Stimulated activated CD8-positive, alpha-beta memory T cell treated with anti-CD3 and anti-CD28 coated beads, Interleukin-15, amount 100 ng/mL, for 1 hour (primary cell): ENCODE measurements at places on chromosomes 13 and 19.

DNA sequence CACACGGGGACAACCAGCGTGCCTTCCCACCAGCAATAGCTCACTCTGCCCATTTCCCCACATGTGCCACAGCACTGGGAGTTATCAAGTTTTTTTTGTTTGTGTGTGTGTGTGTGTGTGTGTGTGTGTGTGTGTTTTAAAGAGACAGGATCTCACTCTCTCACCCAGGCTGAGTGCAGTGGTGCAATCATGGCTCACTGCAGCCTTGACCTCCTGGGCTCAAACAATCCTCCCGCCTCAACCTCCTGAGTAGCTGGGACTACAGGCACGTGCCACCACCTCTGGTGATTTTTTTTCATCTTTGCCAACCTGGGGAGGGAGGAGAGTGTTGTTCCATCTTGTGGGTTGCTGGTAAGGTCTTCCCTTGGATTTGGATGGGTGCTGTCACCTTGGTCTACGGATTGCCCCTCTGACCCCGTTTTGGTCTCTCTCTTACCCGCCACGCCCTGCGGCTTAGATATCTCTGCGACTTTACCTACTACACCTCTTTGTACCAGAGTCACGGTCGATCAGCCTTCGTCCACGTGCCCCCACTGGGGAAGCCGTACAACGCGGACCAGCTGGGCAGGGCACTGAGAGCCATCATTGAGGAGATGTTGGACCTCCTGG lies 22.6 kb downstream of the PGPEP1 start:
- no peak for DNase-seq

- DNase-seq = no peak
Observed at GRCh38 chr19:32606289-32606688, 25.3 kb downstream of the PDCD5 start.

- DNase-seq = no peak
Observed at GRCh38 chr19:37953171-37953917, 46.3 kb downstream of the SIPA1L3 start.

GRCh38 chr13:71460211-71460610 lies 406.8 kb downstream of the DACH1 start:
- no peak for DNase-seq

DNA sequence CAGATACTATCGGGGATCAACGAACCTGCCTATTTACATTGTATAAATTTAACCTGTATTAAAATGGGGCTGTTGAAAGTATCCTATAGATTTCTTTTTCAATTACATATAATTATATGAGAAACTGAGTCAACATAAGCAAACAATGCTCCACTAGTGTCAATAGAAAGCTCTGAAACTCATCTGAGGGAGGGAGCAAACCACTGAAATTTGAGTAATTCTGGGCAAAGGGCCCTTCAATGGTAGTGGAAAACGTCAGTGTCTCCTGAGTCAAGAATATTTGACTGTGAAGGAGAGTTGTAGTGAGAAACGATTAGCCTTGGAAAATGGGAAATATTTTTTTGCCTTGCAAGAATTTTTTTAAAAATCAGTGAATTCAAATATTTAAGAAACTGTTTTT lies 17.6 kb upstream of the VN1R4 start:
- no peak for DNase-seq

DNA sequence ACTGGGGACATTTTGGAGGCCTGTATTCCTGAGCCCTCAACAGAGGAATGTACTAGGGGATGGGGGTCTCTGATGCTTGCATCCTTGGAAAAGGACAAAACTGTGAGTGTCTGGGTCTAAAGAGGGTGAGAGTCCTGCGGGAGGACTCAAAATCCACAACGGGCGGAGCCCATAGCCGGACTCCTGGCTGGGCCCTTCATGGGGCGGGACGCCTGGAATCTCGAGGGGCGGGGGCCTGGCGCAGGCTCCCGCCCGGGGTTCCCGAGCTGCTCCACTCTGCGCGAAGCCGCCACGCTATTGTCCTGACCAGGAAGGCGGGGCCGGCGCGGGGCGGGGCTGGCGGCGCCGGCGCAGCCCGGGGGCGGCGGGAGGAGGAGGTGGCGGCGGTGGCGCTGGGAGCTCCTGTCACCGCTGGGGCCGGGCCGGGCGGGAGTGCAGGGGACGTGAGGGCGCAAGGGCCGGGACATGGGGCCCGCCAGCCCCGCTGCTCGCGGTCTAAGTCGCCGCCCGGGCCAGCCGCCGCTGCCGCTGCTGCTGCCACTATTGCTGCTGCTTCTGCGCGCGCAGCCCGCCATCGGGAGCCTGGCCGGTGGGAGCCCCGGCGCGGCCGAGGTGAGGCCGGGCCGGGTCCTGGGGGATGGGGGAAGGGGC lies at the start of gene APLP1:
Gene APLP1, plus strand, starts transcription at position 403 of the 651 bp plus-strand sequence. Its CDS starts 63 bp downstream, at position 466.
- DNase-seq = no peak

GRCh38 chr13:48748681-48749080 lies 95.0 kb downstream of the CYSLTR2 start:
- DNase-seq = no peak

- DNase-seq = no peak
Observed at GRCh38 chr19:47230921-47231214, at the start of gene BBC3. TSS of gene BBC3 (minus strand) at chr19:47231199. CDS start at chr19:47228431, 2,768 bp downstream.

- no peak for DNase-seq
Observed at GRCh38 chr19:9848060-9848459, 12.9 kb downstream of the PIN1 start.

GRCh38 chr19:16462757-16463250 lies 9.0 kb downstream of the EPS15L1 start:
- no peak for DNase-seq

GRCh38 chr13:42964761-42965161 lies 27.3 kb downstream of the EPSTI1 start:
- DNase-seq = no peak

- DNase-seq = no peak
Observed at GRCh38 chr13:24900507-24900906, 136.5 kb downstream of the RNF17 start.

DNA sequence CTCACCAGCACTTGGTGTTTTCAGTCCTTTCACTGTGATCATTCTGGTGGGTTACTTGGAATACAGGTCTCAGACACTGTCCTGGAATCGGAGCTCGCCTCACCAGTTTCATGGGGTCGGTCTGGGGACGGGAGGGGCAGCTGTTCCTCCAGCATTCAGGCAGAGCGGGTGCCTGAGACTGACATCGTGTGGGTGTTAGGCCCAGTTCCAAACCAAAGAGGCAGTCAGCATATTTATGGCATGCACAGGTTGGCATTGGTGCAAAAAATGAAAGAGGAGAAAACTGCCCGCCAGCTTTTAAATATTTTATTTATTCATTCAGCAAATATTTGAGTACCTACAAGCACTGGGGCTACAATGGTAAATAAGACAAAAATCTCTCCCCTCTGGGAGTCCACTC lies 20.1 kb downstream of the PLEKHF1 start:
- DNase-seq = no peak

- DNase-seq = no peak
Observed at GRCh38 chr13:98492335-98493041, 84.4 kb downstream of the STK24 start.

GRCh38 chr19:45782820-45783785 lies 813 bp upstream of the DMPK start:
- no peak for DNase-seq

- DNase-seq = peak; percentile 5
Observed at GRCh38 chr19:19817357-19817756, 4.2 kb downstream of the ZNF506 start.

GRCh38 chr19:3135961-3136683 lies at the start of gene GNA15:
TSS of gene GNA15 (plus strand) at chr19:3136033. CDS start at chr19:3136451, 418 bp downstream.
- DNase-seq = no peak

- DNase-seq = peak; percentile 1
Observed at GRCh38 chr19:5480427-5480836, 25.2 kb downstream of the ZNRF4 start.

DNA sequence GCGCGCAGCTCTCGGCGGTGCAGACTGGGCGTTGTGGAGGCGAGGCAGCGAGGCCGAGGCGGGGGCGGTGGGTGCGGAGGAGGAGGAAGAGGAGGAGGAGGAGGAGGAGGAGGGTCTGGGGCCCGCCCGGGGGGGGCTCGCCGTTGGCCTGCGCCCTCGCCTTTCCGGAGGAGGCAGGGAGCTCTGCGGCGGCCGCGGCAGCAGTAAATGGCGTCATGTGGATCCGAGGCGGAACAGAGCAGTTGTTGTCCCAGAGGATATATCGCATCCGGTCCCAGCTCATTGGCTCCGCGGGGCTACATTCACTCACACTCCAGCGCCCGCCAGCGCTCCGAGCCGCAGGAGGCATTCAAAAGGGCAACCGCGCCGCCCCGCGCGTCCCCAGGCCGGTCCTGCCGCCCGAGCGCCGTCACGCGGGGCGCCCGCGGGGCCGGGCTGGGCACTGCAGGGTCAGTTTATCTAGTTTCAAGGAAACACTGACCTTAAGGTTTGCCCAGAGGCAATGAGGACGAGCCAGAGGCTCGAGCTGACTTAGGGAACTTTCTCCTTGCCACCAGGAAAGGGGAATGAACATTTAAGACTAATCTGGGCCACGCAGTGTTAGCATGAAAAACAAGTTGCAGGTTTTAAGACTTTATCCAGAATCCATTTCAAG lies at the start of gene SPRY2:
Gene SPRY2, minus strand, starts transcription at position 26 of the 655 bp plus-strand sequence. CDS start 3,421 bp downstream, outside the sequence.
- no peak for DNase-seq

GRCh38 chr19:47723581-47723940 lies 10.3 kb downstream of the EHD2 start:
- no peak for DNase-seq
